D721Med (cell line): ENCODE measurements at places on chromosomes 4 and X.

DNA sequence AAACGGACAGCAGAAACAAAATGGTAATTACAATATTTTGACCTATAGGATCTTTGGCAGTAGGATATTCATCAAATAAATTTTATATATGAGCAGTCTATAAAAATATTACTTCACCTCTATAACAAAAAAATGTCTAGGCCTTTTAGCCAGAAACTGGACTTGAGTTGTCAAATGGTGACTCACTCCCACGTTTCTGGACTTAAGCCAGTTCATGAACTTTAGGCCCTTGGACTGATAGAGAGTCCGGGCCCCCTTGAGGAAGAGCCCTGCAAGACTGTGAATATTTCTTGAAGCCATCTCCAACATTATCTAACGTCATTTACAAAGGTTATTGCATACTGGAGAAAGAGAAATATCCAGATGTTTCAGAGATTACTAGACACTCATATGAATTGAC is 106.8 kb upstream of the FAM47A start:
- DNase-seq = no peak

DNA sequence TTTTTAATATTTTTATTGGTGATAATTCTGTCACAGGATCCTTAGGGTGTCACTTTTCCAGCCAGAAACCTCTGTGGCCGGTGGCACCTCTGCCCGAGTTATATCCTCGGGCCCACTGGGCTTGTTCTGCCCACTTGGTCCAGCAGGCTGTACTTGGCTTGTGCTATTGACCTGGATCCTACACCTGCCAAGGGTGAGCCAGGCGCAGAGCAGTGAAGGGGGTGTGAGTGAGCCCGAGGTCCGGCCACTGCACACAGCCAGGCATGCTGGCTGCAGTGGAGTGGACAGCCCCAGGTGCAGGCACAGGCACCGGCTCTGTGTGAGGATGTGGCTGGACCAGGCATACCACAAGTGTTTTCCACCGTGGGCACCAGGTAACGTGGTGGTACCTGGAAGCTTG is 54.7 kb upstream of the NUDT6 start:
- DNase-seq = no peak

DNA sequence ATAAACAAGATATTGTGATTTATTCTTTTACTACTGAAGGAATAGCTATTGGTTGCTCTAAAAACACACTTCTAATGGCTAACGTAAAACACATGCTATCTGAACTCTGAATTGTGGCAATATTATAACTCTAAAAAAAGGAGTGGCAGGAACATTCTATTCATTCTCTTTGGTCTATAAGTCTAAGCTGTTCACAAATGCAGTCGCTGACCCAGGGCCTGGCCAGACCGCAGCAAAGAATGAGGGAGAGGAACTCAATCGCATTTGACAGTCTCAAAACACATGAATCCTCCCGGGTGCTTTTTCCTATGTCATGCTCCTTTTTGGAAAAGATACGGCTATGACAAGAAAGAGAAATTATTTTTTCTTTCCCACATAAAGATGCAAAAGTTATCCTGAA is 651.6 kb upstream of the PITX2 start:
- DNase-seq = no peak

DNA sequence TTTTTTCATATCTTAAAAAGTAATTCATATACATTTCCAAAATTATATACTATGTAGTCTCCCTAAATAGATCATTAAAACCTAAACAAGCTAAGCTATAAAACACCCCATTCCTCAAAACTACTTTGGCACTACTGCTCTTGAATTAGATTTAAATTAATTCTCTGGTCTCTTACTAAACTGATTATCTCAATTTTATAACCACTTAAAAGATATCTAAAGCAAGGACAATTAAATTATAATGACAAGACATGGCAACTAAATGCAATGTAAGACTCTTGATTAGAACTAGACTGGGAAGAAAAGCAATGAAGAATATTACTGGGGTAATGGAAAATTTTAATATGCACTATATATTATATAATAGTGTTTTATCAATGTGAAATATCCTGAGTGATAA is 27.9 kb downstream of the TMEM184C start:
- DNase-seq = no peak

DNA sequence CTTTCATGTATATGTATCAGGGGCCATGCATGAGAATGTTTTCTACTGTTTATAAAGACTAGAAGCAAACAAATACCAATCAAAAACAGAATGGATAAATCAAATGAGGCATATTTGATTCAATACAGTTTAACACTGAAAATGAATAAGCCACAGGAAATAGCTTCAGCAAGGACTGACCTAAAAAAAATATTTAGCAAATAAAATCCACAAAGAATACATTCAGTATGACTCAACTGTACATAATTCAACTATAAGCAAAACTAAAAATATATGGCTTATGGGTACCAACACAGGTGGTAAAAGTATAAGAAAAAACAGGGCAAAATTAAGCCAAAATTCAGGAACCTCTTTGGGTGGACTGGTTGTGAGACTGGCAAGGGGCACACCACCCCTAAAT is 112.9 kb downstream of the KCNIP4 start:
- no peak for DNase-seq

- no peak for DNase-seq
These were observed 27.4 kb downstream of the SMARCA1 start for GRCh38 chrX:129495900-129496299.

DNA sequence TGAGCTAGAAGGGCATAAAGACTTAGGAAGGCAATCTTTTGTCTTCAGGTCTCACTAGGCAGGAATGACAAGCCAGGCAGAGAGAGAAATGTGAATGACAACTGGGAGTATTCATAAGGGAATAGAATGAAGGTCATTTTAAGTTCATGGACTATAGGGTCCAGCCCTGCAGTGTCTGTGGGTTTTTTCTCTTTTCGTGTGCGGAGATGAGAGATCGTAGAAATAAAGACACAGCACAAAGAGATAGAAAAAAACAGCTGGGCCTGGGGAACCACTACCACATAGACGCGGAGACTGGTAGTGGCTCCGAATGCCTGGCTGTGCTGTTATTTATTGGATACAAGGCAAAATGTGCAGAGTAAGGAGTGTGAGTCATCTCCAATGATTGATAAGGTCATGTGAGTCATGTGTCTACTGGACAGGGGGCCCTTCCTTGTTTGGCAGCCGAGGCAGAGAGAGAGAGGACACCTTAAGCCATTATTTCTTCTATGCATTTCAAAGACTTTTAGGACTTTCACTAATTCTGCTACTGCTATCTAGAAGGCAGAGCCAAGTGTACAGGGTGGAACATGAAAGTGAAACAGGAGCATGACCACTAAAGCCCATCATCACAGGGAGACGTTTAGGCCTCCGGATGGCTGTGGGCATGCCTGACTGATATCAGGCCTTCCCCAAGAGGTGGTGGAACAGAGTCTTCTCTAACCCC is 921.8 kb upstream of the PCDH10 start:
- no peak for DNase-seq

GRCh38 chr4:126633306-126633705 is 999.5 kb upstream of the INTU start:
- no peak for DNase-seq

- DNase-seq = no peak
These were observed 1.2 kb downstream of the CYBB start for GRCh38 chrX:37781081-37781480.

GRCh38 chr4:26052663-26053541 is 138.9 kb downstream of the SMIM20 start:
- DNase-seq = no peak

GRCh38 chrX:10617999-10618351 is 2.4 kb downstream of the MID1 start:
- no peak for DNase-seq

DNA sequence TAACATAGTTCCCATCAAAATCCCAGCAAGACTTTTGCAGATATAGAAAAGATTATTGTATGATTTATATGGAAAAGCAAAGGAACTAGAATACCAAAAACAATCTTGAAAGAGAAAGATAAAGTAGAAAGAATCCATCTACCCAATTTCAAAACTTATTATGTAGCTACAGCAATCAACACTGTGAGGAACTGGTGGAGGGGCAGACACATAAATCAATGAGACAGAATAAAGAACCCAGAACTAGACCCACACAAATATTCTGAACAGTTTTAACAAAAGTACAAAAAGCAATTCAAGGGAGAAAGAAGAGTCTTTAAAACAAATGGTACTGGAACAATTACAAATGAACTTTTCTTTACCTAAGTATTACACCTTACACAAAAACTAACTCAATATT is 67.0 kb downstream of the LRBA start:
- DNase-seq = no peak

DNA sequence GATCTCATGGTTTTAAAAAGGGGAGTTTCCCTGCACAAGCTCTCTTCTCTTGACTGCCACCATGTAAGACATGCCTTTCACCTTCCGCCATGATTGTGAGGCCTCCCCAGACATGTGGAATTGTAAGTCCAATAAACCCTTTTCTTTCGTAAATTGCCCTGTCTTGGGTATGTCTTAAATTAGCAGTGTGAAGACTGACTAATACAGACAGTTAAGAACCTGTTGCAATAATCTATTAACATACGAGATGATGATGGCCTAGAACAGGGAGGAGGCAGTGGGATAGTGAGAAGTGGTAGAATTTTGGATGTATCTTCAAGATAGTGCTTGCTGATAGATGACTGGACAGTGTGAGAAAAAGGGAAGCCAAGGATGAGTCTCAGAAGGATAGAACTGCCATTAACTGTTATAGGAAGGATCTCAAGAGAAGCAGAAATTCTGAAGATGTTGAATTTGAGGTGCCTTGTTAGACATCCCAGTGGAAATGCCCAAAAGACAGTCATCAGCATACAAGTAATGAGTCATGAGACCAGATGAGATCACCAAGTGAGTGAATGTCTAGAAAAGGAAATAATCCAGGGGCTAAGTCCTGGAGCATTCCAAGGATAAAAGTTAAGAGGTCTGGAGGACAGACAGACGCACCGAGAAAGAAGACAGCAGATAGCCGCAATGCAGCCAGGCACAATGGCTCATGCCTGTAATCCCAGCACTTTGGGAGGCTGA is 38.8 kb upstream of the UGDH start:
- no peak for DNase-seq

DNA sequence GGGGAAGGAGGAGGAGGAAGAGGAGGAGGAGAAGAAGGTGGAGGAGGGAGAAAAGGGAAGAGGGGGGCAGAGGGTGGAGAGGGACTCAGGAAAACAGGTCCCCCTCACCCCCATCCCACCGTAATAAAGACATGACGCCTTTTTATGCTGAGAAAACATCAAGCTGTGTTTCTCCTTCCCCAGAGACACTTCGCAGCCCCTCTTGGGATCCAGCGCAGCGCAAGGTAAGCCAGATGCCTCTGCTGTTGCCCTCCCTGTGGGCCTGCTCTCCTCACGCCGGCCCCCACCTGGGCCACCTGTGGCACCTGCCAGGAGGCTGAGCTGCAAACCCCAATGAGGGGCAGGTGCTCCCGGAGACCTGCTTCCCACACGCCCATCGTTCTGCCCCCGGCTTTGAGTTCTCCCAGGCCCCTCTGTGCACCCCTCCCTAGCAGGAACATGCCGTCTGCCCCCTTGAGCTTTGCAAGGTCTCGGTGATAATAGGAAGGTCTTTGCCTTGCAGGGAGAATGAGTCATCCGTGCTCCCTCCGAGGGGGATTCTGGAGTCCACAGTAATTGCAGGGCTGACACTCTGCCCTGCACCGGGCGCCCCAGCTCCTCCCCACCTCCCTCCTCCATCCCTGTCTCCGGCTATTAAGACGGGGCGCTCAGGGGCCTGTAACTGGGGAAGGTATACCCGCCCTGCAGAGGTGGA is 45.3 kb upstream of the SHOX start:
- no peak for DNase-seq

DNA sequence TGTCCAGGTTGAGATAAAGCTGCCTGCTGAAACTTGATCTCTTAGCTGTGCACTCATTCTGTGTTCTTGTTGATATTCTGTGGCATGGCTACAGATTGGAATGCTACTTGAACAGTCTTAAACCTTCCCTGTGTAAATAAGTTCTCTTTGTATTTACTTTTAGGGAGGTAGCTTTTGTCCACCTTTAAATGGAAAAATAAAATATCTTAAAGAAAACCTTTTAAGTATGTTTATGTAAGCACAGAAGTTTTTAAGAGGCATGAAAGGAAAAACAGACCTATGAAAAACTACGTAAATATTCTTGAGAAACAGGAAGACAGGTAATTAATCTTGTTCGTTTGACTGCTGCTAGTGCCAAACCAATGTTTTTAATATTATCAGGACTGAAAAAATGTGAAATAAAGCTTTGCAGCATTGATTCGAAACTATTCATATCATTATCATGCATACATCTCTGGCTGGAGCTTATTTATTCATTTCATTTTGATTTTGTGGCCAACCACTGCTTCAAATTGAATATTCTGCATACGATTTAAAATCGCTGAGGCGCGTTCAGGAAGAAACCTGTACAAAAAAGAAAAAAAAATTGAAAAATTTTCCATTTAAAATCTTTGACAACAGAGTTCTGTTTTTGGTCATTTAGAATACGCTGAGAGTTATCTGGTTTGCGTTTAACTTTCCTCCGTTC is 17.8 kb downstream of the HSD17B13 start:
- DNase-seq = no peak

- no peak for DNase-seq
These were observed 16.5 kb downstream of the MCF2 start for GRCh38 chrX:139691493-139691842.

DNA sequence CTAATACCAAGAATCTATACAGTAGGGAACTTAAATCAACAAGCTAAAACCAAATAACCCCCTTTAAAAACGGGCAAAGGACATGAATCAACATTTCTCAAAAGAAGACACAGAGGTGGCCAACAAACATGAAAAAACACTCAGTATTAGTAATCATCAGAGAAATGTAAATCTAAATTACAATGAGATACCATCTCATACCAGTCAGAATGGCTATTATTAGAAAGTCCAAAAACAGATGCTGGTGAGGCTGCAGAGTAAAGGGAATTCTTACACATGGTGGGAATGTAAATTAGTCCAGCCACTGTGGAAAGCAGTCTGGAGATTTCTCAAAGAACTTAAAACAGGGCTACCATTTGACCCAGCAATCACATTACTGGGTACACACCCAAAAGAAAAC is 167.8 kb downstream of the PACRGL start:
- DNase-seq = no peak

- DNase-seq = no peak
These were observed 1.2 kb downstream of the GUCY1A1 start for GRCh38 chr4:155667568-155668511.

DNA sequence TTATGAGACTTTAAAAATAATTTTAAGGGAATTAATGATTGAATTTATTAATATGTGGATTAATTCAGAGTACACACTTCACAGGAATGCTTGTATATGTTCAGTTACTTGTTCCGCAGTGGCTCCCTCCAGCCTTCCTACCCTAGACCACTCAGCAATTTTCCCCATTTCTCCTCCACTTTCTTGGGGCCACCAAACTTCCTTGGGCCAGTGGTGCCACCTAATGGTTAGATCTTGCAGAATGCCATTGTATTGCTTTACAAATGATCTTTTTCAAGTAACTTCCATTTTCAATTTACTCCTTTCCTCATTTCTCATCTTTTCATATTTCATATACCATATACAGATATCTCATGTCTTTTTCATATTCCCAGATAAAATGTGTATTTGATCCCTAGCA is 3.6 kb upstream of the RNF175 start:
- no peak for DNase-seq

DNA sequence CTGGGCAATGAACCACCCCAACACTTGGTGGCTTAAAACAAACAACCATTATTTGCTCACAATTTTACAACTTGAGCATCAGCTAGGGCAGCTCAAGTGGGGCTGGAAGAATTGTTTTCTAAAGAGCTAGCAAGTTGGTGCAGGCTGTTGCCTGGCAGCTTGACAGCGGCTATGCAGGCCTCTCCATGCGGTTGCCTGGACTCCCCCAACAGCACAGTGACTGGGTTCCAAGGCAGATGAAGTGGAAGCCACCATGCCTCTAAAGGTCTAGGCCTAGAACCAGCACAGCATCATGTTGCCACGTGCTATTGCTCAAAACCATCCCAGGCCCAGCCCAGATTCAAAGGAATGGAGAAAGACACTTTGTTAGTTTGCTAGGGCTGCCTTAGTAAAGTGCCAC is 114.8 kb downstream of the BCOR start:
- DNase-seq = no peak
